ENCODE measurements at places on chromosomes 2 and 18.
A peak's percentile ranks its signal among the peaks of the same experiment; 100 is the strongest.

DNA sequence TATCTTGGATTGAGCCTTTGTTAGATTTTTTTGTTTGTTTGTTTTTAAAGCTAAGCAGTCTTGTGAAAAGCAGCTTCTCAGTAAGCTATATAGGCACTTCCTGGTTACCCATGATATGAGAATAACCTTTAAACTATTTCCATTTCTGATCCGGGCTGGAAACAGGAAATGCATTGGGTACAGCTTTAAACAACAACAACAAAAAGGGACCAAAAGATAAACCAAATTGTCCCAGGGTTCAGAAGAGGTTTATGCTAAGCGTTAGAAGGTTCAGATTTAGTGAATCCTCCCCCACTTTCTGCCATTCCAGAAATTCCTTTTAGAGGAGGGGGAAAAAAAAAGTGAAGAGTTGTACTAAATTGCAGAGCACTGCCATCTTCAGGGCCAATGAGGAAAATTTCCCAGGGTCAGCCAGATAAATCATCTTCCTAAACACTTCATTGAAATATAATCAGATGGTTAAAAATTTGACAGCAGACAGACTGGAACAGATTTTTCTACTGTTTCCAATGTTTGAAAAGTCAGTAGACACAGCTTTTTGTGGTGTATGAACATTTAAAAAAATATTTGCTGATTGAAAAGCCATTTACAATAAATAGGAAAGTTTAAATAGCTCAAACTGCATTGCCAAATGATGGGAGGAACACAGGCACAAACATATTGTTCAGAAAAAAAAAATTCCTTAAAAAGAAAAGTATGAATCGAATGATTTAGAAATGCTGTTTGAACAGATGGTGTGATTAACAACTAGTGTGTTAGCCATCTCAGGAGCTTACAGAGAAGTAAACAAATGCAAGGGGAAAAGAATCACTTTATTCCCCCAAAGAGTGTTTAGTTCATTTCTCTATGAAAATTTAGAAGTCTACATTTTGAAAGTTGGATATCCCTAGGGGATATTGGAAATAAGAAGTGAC is 189.9 kb upstream of the TANK start:
- peak; percentile 50 for DNase-seq

DNA sequence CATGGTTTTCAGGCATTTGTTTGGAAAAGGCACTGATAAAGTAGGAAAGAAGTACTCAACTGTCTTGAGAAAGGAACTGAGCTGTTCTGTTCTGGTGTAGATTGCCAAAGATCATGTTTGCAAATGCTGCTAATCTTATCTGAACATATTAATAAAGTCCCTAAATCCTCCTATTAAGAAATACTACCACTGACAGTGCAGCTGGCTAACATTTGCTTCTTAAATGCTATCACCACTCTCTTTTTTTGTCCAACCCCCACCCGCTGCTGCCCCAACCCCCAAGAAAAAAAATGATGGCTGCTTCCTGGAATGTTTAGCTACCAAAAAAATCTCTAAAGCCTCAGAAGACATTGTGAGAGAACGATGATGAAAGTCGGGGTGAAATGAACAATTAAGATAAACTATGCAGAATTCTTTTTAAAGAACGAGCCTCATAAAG is 130.7 kb downstream of the CCBE1 start:
- no peak for DNase-seq

DNA sequence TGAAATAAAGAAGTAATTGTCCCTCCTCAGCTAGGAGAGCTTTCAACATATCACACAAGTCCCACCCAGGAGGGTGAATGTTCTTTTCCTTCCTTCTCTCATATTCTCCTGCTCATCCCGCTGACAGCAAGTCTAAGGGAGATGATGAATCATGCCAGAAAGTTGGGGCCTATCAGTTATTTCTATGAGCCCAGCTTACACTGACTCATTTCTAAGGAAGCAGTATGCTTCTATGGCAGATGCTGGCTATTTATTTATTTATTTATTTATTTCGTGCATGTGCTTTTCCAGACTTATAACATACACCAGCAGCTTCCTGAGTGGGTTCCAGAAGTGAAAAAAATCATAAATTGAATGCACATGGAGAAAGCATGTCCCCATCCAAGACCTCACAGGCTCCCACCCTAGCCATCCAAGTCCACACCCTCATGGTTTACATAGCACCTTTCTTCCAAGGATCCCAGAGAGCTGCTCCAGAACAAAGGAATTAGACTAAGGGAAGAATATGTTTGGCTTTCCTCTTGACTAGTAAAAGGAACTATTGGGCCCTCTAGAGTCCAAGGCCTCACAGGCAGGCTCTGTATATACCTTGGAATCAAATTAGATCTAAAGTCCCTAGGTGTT is 1074.2 kb upstream of the ZEB2 start:
- no peak for DNase-seq

- no peak for DNase-seq
These were observed 2115.3 kb upstream of the PIK3C3 start for GRCh38 chr18:39839782-39840181.

DNA sequence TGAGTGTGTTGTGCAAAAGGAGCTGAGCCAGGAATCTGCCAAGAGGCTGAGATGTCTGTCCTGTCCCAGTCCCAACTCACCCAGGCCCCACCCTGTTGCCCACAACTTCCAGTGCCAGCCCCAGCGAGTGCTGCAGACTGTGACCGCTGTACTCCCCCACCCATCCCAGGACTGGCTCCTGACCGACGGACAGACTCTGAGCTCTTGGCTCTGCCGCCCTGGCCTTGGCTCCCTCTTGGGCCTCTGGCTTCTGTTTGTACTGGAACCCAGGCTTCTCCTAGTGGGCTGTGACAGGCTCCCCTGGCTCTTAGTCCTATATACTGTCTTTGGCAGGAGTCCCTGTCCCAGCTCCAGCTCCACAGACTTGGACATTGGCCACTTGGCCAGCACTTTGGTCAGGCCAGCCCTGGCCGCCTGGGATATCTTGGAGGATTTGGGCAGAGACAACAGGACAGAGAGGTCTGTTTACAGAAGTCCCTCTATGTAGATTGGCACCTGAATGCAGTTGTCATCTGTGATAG is 41.1 kb downstream of the ACOXL start:
- no peak for DNase-seq

DNA sequence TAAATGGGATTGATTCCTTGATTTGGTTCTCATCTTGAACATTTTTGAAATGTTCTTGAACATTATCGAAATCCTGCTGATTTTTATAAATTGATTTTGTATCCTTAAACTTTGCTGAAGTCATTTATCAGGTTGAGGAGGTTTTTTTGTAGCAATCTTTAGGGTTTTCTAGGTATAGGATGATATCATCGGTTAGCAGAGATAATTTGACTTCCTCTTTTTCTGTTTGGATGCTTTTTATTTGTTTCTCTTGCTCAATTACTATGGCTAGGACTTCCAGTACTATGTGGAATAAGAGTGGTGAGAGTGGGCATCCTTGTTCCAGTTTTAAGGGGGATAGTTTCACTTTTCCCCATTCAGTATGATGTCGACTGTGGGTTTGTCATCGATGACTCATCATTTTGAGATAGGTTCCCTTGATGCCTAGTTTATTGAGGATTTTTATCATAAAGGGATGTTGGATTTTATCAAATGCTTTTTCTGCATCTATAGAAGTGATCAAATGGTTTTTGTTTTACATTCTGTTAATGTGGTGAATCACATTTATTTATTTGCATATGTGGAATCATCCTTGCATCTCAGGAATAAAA is 201.5 kb upstream of the ZSWIM2 start:
- no peak for DNase-seq

DNA sequence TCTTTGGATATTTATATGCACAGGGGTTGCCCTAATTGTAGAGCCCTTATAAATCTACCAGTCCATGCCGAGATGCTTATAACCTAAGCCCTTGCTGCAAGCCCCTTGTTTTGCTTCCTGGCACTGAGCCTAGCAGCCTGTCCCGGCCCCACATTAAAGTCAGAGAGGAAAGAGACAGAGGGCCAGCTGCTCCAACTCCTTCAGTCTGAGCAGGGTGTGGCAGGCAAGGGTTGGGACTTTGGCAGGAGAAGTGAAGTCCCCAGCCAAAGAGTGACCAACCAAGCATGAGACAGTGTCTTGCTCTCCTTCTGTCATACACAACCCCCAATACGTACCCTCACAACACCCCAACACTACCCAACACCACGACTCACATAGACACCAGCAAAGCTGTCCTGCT is 54.7 kb upstream of the FZD7 start:
- no peak for DNase-seq

Measured in COR-L47 (cell line).